ENCODE measurements at places on chromosomes 7 and 10.
A peak's percentile ranks its signal among the peaks of the same experiment; 100 is the strongest.

GRCh38 chr10:17578603-17579002 lies 38.6 kb downstream of the HACD1 start:
- no peak for DNase-seq

DNA sequence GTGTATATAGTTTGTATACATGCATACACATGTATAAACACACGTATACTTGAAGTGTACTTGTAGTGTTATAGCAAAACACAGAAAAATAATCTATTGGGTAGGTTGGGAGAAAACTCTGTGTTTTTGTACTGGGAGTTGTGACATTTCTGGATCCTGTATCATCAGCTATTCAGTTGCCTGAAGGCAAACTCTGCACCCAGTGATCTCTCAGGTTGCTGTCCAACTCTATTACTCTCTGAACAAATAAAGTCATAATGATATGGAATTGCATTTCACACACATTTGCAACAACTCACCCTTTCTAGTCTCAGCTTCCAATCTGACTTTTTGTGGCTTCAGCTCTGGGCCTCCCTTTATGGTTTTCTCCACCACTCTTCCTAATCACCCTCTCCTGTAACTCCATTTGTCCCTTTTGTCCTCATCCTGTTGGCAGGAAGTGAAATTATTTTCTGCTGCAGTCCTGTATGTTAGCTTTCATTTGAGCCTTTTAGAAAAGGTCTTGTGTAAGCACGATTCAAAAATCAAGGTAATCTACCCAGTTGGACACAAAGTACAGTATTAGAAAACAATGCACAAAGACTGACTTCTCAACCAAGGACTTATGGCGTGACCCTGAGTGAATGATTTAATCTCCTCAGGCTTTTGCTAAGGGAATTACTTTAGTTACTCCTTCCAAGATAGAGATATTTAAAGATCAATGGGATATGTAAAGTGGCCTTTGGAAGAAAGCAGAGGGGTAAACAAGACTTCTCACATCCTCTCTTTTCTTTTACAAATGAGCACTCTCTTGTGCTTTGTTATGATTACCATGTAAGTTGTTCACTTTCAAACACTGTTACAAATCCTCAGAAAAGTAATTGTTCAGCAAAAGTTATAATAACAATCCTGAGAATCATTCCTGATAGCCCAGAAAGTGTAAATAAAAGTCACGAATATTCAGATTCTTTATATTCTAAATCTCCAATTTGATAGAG lies 249.1 kb downstream of the KCND2 start:
- no peak for DNase-seq

DNA sequence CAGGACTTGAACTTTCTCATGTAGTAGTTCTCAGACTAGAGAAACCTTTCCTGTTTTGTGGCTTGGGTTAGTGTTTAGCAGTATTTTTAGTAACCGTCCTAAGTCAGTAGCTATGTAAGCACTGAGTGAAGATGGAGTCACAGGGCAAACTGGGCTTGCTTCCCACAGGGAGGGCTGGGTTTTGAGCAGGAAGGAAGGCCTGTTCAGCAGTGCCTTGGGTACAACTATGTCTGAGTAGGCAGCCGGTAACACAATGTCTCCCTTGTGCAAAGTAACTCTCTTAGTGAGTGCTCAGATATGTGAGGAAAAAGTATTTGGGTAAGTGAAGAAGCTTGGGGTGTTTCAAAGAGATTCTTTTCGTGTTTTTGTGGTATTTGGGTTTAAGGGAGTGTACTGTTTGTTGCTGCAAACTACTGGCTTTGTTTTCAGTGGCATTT lies 96.4 kb downstream of the CCSER2 start:
- DNase-seq: peak; percentile 55

DNA sequence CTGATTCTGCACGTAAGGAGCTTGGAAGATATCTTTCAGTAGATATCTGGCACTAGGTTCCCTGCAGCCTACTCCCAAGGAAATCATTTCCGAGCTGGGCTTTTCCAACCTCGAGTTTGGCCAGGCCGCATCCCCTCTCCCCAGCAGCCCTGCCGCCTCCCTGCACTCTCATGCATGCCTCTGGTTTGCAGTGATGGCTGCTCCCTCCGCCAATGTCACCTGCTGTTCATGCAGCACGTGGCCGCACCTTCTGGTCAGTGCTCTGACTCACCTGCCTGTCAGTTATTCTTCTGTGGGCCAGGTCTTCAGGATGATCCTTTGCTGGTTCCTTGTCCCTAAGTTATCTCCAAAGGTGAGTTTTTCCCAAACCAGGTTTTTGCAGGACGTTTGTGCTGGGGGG lies 50.6 kb upstream of the RASGEF1A start:
- no peak for DNase-seq

- peak; percentile 31 for DNase-seq
These were observed 190.3 kb downstream of the DNAJB6 start for GRCh38 chr7:157526913-157527634.

GRCh38 chr10:98397089-98397600 lies 17.8 kb downstream of the PYROXD2 start:
- DNase-seq: no peak

GRCh38 chr7:17328641-17329040 lies 30.2 kb downstream of the AHR start:
- DNase-seq: no peak

DNA sequence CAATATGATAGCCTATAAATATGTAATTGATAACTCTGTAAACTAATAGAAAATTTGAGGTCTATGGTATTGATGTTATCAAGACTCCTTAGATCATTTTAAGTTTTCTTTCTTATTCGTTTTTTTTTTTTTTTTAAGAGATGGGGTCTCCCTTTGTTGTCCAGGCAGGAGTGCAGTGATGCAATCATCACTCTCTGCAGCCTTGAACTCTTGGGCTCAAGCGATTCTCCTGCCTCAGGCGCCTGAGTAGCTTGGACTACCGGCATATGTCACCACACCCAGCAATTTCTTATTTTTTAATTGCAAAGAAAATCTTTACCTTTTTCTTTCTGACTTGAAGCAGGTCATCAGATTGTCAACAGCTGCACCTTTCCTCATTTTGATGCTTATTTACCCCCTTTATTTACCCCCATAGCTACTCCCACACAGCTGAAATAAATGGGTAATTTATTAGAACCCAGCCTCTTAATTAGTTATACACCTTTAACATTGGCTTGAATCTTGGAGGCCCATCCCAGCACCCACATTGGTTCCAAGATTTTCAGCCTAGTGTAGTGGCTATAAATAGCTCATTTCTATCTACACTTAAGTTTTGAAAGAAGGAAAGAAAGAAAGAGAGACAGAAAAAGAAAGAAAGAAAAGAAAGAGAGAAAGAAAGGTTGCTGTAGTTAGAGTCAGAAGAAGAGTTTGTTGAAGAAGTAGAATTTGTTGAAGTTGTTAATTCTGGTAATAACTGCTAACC lies 38.3 kb downstream of the ARL4A start:
- DNase-seq: no peak

- no peak for DNase-seq
These were observed 29.0 kb upstream of the MPP7 start for GRCh38 chr10:28331841-28332240.

- DNase-seq: no peak
These were observed 63.1 kb upstream of the KCNIP2 start for GRCh38 chr10:101906586-101907183.

- DNase-seq: no peak
These were observed 127.2 kb upstream of the PPP2R2D start for GRCh38 chr10:131773370-131774343.

GRCh38 chr7:130740606-130741005 lies 6.6 kb upstream of the KLF14 start:
- no peak for DNase-seq

DNA sequence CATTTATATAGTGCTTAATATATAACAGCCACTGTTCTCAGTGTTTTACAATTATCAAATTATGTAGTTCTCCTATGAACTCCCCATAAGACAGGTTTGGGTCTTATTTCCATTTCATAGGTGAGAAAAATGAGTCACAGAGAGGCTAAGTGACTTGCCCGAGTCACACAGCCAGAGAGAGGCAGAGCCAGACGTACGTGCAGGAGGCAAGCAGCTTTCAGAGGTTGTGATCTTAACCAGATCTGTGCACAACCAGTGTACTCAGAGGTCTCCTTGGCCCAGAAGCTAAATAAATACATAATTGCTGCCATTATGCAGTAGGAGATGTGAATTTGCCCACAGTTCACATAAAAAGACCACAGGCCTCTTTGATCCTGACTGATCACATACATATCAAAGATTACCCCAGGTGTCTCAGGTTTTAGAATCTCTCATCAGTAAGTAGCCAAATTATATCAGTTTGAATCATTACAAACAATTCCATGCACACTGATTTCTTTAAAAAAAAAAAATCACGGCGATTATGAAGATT lies 304.7 kb upstream of the AOAH start:
- no peak for DNase-seq

- DNase-seq: no peak
These were observed 97.6 kb upstream of the CTTNBP2 start for GRCh38 chr7:117970801-117971200.

GRCh38 chr7:121002757-121003200 lies 14.3 kb downstream of the CPED1 start:
- DNase-seq: no peak

DNA sequence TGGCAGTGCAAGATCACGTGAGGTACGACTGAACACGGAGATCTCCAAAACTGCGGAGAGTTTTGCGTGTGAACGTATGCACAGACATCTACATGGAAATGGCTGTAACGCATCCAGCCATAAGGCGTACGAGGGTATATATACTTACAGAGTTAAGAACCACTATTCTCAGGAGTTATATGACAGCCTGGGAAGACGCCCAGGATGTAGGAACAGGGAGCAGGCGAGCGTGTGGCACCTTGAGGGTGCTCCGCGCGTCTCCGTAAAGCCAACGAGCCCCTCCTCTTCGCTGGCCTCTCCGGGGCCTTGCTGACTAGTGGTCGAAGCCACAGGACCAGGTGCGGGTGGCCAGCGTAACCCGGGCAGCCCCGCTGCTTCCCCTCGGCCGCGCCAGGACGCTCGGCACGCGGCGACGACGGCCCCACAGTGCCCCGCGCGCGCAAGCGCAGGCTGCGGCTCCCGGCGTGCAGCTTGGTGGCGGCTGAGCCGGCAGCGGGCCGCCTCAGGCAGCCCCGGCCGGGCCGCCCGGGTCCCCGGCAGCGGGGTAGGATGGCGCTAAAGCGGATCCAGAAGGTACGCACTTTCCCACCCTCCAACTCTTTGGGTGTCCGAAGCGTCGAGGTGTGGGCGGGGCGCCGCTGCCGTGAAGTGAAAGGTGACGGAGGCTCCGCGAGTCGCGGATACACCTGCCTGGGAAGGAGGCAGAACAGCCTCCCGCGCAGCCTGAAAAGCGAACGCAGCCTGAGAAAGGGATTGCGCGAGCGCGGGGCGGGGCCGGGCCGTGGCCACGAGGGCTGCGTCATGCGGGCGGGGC lies at the start of gene UBE2D4:
TSS of gene UBE2D4 (plus strand) at position 453 of the 814 bp plus-strand sequence. CDS start at position 550, 97 bp downstream.
- peak; percentile 91 for DNase-seq

GRCh38 chr10:129074939-129075338 lies 392.1 kb upstream of the MGMT start:
- DNase-seq: no peak

GRCh38 chr7:139899328-139899955 lies 70.4 kb downstream of the TBXAS1 start:
- DNase-seq: no peak

GRCh38 chr10:118873091-118873737 lies 118.4 kb upstream of the CACUL1 start:
- no peak for DNase-seq

GRCh38 chr10:87661861-87662785 lies 2.4 kb downstream of the PAPSS2 start:
- DNase-seq: no peak

GRCh38 chr7:19381321-19381720 lies 236.1 kb upstream of the FERD3L start:
- DNase-seq: no peak

DNA sequence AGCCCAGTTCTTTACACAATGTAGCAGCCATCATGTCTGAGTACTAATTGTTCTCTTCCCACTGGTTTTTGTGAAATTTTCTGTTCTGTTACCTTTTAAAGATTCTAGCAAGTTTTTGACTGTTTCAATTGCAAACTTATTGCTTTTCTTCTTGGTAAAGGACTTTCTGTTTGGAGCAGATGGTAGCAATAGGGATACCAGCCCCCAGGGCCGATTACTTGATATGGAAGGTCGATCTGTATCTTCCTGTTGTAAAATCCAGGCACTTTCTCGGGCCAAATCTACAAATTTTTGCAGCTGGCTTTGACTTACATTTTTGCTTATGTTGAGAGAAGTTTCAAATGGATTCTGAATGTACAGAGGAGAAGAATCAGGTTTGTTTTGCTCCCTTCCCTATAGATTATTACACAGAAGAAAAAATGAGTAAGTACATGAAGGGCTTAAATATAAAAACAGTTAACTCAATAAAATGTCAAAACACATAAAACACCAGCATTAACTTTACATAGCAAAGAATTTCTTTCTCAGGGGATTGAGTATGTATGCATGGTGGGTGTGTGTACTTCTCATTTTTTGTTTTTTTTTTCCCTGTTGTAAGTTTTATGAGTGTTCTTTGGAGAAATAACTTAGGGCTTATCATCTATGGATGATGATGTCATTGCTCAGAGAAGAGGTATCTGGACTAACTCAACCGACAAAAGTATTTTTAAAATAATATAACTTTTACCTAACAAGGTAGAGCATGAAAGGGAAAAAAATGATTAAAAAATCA lies 35.3 kb downstream of the MTPAP start:
- no peak for DNase-seq

GRCh38 chr7:40890088-40890692 lies 755.4 kb downstream of the SUGCT start:
- no peak for DNase-seq

- DNase-seq: peak; percentile 43
These were observed 557 bp upstream of the LSM8 start for GRCh38 chr7:118183428-118183785.

- no peak for DNase-seq
These were observed 10.2 kb downstream of the KBTBD2 start for GRCh38 chr7:32881074-32881982.

GRCh38 chr10:3452173-3452626 lies 279.6 kb upstream of the PITRM1 start:
- no peak for DNase-seq

DNA sequence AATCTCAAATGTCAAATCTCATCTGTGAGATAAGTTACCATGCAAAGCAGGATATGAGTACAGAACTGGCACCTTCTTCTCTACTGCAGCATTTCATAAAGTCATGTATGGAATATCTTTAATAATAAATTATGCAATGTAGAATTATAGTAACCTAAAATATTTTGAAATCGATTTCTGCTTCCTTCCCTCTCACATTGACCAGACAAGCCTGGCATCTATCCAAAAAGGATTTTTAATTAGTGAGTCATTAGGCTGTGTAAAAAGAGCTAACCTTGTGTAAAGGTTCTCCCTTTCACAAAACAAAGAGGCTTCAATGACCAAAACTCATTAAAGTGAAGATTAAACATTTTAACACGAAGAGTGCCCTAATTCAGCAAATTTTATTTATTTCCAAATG lies 48.8 kb upstream of the EXOC6 start:
- no peak for DNase-seq

GRCh38 chr7:39587393-39587792 lies 21.2 kb downstream of the YAE1 start:
- no peak for DNase-seq

GRCh38 chr10:68348265-68348741 lies 15.6 kb upstream of the PBLD start:
- DNase-seq: peak; percentile 65
